Central memory CD4-positive, alpha-beta T cell (primary cell): ENCODE measurements at places on chromosomes 13 and 19.
A peak's percentile ranks its signal among the peaks of the same experiment; 100 is the strongest.

DNA sequence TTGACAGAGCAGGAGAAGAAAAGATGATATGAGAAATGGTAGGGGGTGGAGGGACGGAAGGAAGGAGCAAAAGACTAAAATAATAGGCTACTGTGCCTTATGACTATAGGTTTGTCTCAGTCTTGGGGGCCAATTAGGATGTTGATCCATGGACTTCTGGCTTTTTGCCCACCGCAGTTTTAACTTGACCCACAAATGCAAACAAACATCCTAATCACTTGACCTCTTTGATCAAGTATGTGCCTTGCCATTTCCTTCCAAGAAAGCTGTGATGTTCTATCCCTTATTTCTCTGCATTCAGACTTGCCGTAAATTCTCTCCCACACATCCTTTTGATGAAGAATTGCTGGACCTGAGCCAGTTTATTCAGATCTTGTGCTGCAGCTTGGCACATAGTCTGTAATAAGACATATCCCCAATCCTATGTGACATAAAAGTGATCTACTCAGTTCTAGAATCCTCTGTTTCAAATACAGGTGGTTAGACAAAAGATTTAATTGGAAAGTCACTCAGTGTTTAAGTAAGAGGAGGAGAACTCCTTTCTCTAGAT lies 62.8 kb downstream of the TPT1 start:
- no peak for DNase-seq

DNA sequence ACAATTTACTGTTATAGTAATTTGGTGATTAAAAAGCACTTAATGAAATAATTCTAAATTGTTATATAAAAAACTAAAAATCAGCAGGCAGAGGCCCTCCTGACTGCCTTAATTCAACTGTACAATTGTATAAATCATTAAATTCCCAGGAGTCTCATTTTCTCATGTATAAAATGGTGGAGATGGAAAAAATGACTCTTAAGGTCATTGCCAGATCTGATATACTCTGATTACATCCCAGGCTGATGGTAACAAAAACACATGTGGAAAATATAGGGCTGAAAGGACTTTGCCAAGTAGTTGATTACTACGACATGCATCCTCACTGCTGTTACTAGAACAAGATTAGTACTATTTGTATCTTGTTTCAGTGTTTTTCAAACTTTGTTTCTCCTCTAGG lies 1020.0 kb upstream of the SLC10A2 start:
- DNase-seq, result no peak

GRCh38 chr19:10662384-10663251 lies 8.5 kb downstream of the ILF3 start:
- DNase-seq, result no peak

- no peak for DNase-seq
These were observed 22.9 kb downstream of the PLEKHF1 start for GRCh38 chr19:29687897-29688728.

GRCh38 chr19:6273701-6274601 lies 5.8 kb downstream of the MLLT1 start:
- DNase-seq, result no peak

DNA sequence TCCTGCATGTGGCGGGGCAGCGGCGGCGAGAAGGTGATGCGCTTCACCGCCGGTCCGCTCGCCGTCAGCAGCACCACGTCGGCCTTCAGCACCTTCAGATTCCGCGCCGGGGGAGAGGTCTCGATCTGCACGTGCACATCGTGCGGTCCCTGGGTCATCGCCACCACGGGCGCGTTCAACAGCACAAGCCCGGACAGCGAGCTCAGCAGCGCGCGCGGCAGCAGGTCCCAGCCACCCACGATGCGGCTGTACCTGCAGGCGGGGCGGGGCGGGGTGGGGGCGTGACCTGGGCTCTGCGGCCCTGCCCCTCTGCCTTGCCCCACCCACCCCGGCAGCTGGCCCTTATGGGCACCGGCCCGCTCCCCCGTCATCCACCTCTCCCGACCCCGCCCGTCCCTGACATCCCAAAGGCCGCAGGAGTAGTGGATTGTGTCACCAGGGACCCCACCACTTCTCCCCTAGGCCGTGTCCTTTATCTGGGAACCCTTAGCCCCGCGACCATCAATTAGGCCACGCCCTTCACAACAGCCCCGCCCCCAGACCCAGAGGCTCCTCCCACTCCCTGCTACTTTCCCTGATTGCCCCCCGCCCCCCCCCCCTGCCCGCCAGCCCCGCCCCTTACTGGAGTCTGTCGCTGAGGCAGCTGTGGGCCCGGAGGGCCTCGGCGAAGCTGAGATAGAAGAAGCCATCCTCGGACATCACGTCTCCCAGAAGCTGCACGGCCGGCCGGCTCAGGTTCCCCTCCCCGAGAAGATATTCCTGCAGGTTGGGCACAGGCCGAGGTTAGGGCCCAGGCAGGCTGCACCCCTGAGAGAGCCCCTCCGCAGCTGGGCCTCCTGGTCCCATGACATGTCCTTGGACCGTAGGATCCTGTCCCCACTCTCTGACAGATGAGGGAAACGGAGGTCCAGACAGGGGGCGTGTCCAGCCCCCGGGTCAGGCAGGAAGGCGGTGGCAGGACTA lies 6.1 kb downstream of the IL4I1 start:
- DNase-seq, result peak; percentile 48

GRCh38 chr13:92136449-92137155 lies 738.2 kb downstream of the GPC5 start:
- DNase-seq, result no peak

- no peak for DNase-seq
These were observed 491.3 kb downstream of the DIAPH3 start for GRCh38 chr13:59672445-59672844.

DNA sequence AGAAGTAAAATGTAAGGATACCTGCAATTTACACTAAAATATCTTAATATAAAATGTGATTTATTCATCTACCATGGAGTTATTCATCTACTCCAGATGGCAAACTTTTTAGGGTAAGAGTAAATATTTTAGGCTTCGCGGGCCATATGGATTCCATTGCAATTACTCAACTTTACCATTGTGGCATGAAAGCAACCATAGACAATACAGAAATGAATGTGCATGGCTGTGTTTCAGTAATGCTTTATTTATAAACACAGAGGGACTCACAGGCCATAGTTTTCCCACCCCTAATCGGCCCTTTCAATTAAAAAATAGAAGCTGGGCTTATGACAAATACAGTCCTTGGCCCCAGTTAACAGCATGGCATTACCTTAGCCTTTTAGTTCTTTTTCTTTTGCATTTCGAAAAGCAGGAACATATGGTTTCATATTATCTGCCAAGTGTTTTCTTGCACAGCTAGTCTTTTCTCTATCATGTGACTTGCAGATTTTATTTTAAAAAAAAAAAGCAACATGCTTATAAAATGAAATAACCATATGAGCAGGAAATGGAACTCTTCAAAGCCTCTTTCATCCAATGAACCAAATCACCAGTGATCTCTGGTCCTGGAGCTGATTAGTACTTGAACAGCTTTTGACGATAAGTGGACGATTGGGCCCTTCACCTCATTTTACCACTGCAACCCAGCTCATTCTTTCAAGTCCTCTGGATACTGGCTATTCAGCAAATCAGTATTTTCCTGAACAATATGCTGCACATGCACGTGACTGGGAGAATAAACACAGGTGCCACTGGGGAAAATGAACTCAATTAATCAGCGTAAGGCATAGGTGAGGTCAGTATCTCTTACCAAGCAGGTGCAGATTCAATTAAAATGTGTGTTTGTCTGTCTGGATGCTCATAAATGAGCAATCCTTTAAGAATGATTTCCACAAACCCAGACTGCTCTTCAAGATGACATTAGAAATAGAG lies 63.9 kb downstream of the LHFPL6 start:
- DNase-seq, result no peak

GRCh38 chr19:54482889-54483288 lies 9.8 kb upstream of the CDC42EP5 start:
- no peak for DNase-seq

DNA sequence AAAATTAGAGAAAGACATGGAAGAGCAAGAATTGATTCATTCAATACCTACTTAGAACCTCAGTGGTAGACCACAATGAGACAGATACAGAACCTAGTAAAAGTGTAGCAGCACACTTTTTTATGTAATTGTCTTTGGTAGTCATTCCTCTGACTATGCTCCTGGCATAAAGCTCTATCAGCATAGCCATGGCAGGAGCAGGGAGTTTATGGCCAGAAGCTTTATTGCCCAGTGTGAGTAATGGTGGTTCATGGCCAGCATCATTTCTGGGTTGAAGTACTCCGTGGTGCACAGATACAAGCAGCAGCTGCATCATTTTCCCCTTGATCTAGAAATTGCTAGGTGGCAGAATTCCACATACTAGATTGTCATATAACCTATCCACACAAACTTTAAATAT lies 352.6 kb downstream of the TBC1D4 start:
- DNase-seq, result no peak

DNA sequence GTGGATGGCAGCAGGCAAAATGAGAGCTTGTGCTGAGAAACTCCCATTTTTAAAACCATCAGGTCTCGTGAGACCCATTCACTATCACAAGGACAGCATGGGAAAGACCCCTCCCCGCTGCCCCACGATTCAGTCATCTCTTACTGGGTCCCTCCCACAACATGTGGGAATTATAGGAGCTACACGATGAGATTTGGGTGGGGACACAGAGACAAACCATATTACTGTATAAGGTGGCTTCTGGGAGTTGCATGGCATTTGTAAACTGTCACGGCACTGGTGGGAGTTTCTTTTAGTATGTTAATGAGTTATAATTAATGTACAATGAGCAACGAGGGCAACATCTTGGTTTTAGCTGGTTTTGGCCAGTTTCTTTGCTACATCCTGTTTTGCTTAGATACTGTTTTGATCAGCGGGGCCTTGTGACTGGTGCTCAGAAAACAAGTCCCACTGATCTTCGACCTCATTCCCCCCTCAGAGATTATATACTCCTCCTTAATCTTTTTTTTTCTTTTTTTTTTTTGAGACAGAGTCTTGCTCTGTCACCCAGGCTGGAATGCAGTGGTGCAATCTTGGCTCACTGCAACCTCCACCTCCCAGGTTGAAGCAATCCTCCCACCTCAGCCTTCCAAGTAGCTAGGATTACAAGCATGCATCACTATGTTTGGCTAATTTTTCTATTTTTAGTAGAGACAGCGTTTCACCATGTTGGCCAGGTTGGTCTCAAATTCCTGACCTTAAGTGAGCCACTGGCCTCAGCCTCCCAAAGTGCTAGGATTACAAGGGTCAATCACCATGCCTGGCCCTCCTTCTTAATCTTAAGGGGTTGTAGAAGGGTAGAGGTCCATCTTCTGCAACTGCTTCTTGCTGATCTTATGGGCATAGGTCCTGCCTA lies 21.3 kb upstream of the ZNF599 start:
- DNase-seq, result no peak

- no peak for DNase-seq
These were observed 492.4 kb downstream of the EFNB2 start for GRCh38 chr13:106042996-106043581.

GRCh38 chr13:94195715-94196114 lies 283.8 kb downstream of the DCT start:
- no peak for DNase-seq

DNA sequence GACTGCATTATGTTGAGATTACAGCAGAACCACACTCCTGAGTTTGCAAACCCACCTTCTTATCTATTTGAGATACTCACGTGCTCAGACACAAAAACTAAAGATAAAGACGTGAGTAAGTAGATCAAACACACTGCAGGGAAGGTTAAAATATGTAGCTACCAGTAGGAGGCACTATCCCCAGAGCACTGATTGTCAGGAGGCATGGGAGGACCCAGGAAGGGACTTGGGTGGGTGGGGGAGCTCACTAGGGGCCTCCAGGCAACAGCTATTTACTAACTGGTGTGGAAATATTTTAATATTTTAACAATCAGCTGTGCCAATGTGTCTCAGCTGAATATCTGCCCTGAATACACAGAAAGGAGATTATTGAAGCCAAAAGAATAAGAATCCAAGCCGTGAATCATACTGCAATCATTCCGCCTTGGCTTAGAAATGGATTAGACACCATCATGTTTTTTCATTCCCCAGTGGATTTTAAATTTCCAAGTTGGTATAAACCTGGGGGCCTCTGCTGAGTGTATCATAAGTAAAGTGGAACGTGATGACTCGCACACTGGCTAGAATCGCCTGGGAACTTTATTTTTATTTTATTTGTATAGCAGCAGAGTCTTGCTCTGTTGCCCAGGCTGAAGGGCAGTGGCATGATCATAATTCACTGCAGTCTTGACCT lies 73.2 kb upstream of the CACNA1A start:
- no peak for DNase-seq

- DNase-seq, result no peak
These were observed 2.2 kb downstream of the BST2 start for GRCh38 chr19:17402982-17403855.

DNA sequence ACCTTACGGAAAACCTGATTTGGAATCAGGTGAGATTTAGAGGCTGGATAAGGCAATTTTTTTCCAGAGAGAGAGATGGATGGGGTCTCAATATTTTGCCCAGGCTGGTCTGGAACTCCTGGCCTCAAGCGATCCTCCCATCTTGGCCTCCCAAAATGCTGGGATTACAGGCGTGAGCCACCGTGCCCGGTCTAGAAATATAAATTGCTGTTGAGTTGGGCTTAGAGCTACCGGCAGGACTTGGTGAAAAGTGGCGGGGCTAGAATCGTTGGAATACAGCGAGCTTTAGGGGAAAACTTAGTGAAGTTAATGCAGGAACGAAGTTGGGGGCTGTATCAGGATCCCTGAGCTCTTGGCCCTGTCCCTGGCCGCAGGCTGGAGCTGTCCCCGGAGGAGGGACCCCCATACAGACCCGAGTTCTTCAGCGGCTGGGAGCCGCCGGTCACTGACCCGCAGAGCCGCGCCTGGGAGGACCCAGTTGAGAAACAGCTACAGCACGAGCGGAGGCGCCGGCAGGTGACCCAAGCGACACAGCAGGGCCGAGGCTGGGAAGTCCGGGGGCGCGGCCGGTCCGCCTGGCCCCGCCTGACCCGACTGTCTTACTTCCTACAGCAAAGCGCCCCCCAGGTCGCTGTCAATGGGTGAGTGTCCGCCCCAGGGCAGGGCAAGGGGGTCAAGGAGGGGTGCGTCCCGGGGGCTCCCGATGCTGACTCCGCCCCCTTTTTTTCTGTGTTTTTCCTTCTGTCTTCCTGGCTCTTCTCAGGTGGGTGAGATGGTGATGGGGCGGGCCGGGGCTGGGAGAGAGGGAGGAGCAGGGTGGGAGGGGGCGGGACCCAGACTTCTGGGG lies 7.6 kb downstream of the EPS8L1 start:
- DNase-seq, result no peak

DNA sequence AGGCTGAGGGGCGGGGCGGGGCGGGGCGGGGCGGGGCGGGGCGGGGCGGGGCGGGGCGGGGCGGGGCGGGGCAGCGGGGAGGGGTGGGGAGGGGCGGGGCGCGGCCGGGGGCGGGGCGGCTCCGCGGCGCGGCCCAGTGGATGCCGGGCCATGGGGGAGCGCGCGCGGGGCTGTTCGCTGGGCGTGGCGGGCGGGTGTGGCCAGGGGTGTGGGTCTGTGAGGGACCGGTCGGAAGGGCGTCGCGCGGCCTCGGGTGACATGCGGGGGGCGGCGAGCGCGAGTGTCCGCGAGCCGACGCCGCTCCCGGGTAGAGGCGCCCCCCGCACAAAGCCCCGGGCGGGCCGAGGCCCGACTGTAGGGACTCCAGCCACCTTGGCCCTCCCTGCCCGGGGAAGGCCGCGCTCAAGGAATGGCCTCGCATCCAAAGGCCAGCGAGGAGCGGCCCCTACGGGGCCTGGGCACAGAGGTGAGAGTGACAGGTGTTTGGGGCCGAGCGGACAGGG lies at the start of gene ZFP28:
Gene ZFP28, plus strand, starts transcription at position 188 of the 503 bp plus-strand sequence. Its CDS starts 71 bp downstream, at position 259.
- no peak for DNase-seq
